LHCN-M2 (cell line): ENCODE measurements at places on chromosomes 13 and 19.

- no peak for DNase-seq
Measured at GRCh38 chr19:42068756-42069571, 1.0 kb downstream of the GRIK5 start.

- DNase-seq: no peak
Measured at GRCh38 chr13:87590518-87590917, 80.7 kb upstream of the SLITRK5 start.

DNA sequence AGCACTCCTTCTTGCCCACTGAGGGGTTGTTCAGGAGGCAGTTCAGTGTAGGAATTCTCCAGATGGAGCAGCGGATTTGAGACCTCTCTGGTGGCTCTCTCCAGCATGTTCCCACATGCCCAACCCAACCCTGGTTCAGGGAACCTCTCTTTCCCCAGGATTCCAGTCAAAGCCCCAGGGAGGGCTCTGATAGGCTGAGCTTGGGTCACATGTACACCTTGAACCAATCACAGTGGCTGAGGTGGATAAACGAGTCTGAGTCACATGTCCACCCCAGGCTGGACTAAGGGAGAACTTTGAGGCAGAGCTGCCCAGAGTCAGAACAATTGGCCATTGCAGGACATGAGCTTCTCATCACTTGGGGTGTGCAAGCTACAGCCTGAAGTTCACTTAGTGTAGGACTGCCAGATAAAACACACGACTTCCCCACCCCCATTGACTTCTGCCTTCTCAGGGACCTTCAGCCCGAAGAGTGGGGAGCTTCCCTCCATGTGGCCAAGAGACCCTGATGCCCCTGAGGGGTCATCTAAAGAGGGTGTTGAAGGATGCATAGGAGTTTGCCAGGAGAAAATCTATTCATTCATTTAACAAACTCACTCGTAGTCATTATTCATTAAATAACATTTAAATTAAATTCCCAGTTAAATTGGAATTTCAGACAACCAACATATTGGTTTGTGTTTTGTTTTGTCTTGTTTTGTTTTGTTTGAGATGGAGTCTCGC, 4.0 kb upstream of the MAST3 start:
- DNase-seq: peak; percentile 73

DNA sequence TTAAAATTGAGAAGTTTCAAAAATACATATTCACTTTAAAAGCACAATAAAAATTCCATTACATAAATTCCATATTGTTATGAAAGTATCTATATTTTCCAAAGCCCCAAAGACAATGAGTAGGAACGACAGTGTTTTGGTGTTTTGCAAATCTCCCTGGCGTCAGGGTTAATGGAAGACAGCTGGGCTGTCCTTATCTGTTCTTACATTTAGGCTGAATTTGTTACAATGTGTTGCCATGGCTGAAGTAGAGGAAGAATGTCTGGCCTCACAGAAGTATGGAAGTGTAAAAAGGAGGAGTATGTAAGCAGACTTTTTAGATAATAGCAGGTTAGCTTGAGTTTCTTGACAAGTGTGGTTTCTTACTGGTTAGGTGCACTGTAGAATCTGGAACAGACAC, 124.4 kb upstream of the SPATA13 start:
- no peak for DNase-seq

GRCh38 chr19:42091742-42092141, 15.8 kb downstream of the ZNF574 start:
- no peak for DNase-seq

GRCh38 chr19:5864725-5865486, 5.4 kb downstream of the FUT5 start:
- no peak for DNase-seq

- no peak for DNase-seq
Measured at GRCh38 chr19:32227561-32228165, 117.7 kb upstream of the ZNF507 start.

GRCh38 chr19:10712045-10712444, 5.8 kb upstream of the DNM2 start:
- no peak for DNase-seq

- DNase-seq: no peak
Measured at GRCh38 chr19:439167-439900, 21.5 kb downstream of the SHC2 start.

- no peak for DNase-seq
Measured at GRCh38 chr13:84297251-84297650, 415.0 kb upstream of the SLITRK1 start.

DNA sequence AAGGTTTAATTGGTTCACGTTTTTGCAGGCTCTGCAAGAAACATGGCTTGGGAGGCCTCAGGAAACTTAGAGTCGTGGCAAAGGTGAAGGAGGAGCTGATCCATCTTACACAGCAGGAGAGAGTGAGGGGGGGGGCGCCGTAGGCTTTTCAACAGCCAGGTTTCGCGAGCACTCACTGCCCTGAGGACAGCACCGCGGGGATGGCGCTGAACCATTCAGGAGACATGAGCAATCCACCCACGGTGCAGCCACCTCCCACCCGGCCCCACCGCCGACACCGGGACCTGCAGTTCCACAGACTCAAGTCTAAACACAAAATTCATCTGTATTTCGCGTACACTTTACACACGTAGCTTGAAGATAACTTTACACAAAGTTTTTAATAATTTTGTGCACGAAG, 73.6 kb downstream of the KDM4B start:
- no peak for DNase-seq

- peak; percentile 64 for DNase-seq
Measured at GRCh38 chr13:43905435-43906031, 25.8 kb downstream of the LACC1 start.

- peak; percentile 85 for DNase-seq
Measured at GRCh38 chr19:13839130-13839937, 37.6 kb upstream of the NANOS3 start.

GRCh38 chr13:79866436-79866835, 385.5 kb downstream of the NDFIP2 start:
- no peak for DNase-seq

DNA sequence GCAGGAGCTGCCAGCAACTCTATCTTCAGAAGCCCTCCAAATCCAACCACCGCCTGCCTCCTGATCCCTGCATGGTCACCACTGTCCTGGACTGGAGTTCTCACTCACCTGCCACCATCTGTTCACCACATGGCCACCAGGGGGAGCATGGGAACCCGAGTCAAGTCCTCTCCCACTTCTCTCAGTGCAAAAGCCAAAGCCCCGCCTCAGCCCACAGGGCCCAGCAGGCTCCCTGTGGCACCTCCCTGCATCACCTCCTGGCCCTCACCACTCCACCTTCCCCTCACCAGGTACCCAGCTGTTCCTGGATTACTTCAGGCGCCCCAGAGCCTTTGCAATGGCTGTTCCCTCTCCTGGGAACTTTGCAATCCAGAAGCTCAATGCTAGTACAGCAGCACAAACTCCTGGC, 5.3 kb downstream of the DHPS start:
- DNase-seq: peak; percentile 64

DNA sequence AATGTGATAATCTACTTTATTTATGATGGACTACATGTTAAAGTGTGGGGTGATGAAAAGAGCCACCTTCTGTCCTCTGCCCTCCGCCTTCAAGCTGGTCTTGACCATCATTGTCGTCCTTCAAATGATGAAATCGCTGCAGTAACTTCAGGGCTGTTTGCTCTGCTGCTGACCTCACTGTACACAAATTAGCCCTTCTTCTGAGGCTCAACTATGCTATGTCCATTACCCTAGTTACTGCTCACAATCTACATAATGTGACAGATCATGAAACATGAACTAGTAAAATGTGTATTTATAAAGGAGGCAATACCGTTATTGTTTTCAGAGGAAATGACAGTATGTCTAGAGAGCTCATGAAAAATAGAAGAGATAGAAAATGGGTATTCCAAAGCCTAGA, 145.9 kb downstream of the RFC3 start:
- DNase-seq: no peak

- no peak for DNase-seq
Measured at GRCh38 chr19:12802267-12803106, 618 bp downstream of the THSD8 start.

GRCh38 chr19:11201791-11202190, 4.4 kb upstream of the KANK2 start:
- DNase-seq: no peak

- DNase-seq: no peak
Measured at GRCh38 chr13:51865838-51866237, 4.1 kb downstream of the CCDC70 start.

DNA sequence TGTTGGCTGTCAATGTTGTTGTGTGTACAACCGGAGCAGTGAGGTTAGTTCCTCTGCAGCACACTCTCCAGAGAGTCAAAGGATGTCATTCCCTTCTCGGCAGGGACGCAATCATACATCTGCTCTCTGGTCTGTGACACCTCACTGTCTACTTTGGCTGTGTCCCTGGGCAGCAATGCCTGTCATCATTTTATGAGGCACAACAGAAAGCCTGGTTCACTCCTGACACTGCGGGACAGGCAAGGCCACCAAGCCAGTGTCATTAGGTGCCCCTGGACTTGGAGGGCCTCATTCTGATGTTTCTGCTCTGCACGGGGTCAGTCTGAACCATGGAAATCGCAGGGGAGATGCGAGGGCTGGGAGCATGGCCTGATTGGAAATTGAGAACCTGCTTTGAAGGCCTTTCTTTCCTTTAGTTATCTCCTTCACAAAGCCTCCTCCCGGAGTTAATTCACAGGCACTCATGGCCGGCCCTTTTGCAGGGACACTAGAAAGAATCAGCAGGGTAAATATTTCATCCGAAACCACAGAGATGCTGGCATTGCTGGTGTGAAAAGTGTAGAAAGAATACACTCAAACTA, 284.4 kb downstream of the ZNF536 start:
- no peak for DNase-seq

- no peak for DNase-seq
Measured at GRCh38 chr13:64160479-64160878, 2744.8 kb upstream of the PCDH20 start.

DNA sequence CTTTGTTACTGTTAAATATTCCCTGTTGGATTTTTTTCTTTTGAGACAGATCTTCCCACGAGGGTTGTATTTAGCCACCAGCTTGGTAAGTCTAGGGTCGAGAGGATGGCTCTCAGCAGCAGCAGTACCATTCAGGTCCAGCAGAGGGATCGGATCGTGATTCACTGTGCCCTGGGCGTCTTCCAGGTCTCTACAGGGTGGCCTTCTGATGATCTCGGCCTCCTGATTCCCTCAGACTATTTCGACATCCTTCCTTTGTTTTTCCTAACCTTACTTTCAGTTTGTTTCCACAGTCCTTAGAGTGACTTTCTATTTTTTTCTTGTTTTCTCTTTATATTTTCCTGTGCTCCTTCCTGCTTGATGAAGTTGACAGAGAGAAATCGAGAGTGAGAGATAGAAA, 1436.9 kb downstream of the UQCRFS1 start:
- peak; percentile 42 for DNase-seq

GRCh38 chr13:112903606-112904195, 65.3 kb upstream of the MCF2L start:
- no peak for DNase-seq

DNA sequence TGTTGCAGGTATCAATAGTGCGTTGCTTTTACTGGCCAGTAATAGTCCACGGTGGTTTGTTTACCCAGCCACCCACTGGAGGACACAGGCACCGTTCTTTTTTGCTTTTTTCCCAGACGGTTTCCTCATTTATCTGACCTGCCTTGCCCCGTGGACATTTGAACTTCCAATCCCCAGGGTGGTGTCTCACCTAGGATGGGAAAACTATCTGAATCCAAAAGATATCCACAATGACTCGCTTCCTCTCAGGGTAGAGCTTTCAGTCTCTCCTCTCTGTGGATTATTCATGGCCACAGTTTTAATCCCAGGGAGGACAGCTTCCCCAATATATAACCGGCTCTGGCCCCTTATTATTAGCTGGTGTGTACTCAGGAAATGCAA, 170.8 kb downstream of the FOXO1 start:
- no peak for DNase-seq

DNA sequence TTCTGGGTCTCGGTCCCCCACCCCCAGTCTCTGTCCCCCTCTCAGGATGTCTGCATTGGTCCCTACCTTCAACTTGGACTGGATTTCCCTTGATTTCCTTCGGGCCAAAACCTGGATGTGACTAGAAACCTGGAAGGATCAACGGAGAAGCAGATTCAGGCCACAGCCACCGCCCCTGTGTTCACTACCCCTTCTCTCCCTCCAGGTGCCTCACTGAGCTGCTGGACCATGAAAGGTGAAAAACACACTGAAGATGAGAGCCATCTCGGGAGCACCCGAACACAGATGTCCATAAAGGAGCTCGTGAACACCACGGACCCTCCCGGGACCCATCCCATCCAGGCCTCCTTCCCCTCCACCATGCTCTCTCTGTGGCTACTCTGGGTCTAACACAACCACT, 5.0 kb downstream of the TEAD2 start:
- DNase-seq: no peak

- no peak for DNase-seq
Measured at GRCh38 chr13:79745081-79745480, 264.1 kb downstream of the NDFIP2 start.

GRCh38 chr19:4590559-4590958, 31.1 kb upstream of the SEMA6B start:
- no peak for DNase-seq

DNA sequence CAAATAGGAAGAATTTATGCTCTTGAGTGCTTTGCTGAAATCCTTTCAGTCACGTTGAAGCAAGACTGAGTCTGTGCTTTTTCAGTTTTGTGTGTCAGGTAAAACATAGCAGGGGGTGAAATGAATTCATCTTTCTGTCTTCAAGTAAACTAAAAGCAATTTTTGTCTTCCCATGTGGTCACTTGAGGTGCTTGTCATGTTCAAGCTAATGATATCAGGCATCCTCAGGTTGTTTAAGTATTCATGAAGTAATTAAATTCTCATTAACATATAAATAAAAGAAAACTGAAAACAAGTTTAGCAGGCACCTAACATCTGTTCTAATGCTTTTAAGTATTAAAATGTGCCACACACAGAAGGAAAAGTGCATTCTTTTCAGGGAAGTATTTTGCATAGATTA, 2701.3 kb downstream of the PCDH9 start:
- DNase-seq: no peak

GRCh38 chr13:99600318-99600717, 99.0 kb downstream of the TM9SF2 start:
- DNase-seq: no peak

DNA sequence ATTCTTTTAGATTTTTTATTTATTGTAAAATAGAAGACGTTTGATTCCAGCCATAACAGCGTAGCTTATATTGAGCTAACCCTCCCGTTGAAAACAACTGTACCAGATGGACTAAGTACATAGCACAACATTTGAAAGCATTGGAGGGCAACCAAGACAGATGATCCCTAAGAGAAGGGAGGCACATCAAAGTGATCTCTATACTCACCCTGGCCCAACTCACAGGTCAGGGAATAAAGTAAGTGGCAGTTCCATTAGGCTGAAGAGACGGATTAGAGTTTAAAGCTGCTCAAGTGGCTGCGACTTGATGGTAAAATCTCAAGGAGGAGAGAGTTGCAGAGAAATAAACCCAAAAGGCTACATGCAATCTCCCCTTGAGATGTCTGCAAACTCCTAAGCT, 65.1 kb upstream of the ITM2B start:
- no peak for DNase-seq

GRCh38 chr19:39502640-39503417, 4.1 kb downstream of the DLL3 start:
- DNase-seq: peak; percentile 49

DNA sequence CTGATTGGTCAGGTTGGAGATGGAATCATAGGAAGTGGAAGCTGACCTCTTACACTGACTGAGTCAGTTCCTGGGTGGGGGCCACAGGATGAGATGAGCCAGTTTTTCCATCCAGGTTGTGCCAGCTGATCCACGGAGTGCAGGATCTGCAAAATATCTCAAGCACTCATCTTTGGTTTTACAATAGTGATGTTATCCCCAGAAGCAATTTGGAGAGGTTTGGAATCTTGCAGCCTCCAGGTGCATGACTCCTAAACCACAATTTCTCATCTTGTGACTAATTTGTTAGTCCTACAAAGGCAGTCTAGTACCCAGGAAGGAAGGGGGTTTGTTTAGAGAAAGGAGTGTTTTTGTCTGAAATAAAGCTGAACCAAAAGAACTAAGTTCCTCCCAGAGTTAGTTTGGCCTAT, 212.8 kb downstream of the SLITRK6 start:
- DNase-seq: no peak
